Bone marrow (tissue), 2 donors: ENCODE measurements at places on chromosomes 6 and 20.

DNA sequence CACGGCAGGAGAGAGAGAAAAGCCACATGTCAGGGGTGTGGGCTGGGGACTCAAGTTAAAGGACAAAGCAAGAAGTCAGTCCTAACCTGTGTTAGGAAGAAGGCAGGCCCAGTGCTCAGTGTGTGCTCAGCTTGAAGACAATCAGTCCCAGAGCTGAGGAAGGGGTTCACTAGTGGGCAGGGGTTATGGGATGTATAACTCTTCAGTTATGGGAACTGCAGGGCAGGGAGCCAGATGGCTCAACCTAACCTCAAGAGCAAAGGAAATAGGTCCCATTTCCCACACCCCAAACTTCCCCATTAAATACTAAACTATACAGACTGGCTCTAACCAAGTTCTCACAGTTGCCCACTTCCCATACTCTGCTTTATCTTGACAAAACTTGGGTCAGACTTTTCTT, 7.4 kb upstream of the SSTR4 start:
- peak; percentile 54 for DNase-seq

- no peak for DNase-seq
Measured at GRCh38 chr6:165439928-165440554, 130.6 kb upstream of the C6orf118 start.

GRCh38 chr6:52598123-52598823, 21.4 kb upstream of the TRAM2 start:
- DNase-seq = no peak

GRCh38 chr6:36329798-36330291, 6.8 kb downstream of the BNIP5 start:
- no peak for DNase-seq

DNA sequence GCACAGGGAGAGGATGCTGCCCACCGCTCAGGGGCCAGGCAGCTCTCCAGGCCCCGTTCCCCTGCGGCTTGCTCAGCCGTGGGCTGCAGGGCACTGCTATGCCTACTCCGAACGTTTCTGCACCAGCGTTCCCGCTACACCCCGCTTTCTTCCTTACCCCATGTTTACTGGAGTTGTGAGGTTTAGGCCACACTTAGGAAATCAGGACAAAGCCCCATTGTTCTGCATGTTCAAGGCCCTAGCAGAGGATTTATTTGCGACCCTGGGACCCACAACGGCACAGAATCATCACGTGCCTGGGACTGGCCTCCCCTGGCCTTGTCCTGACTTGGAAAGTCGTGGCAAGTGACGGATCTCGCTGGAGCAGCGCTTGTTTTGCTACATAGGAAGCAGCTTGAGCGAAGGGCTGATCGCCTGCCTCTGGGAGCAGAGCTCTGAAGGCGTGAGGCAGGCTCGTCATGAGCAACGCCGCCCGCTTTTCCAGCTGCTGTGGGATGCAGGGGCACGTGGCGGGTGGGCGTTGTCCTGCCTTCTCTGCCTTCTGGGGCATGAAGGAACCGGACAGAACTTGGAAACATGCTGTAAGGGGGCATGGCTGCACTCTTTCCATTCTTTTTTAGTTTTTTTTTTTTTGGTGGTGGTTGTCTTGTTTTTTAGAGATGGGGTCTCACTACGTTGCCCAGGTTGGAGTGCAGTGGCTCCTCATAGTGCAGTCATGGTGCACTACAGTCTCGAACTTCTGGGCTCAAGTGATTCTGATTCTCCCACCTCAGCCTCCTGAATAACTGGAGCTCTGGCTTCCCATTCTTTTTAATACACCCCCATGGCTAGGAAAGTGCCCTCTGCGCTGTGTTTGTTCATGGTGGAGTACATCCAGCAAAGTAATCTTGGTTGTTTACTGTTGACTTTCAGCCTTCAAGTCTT, 14.6 kb upstream of the TMEM181 start:
- no peak for DNase-seq

- DNase-seq = no peak
Measured at GRCh38 chr6:52361414-52361944, 472 bp upstream of the PAQR8 start.

DNA sequence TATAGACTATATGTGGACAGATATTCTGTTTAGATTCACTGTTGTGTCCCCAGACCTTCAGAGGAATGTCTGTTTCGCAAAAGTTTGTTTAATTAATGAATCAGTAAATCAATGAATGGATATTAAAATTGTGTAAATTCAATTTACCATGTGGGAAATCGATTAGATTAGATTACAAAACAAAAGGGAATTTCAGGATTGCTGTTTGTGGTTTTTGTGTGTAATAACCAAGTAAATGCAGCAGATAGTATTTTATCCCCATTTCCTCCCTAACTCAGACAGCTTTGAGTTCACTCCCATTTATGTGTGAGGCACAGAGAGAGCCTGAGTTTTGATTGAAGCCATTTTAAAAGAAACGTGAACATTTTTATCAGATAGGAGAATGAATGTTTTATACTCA, 214.8 kb downstream of the ADGB start:
- no peak for DNase-seq

DNA sequence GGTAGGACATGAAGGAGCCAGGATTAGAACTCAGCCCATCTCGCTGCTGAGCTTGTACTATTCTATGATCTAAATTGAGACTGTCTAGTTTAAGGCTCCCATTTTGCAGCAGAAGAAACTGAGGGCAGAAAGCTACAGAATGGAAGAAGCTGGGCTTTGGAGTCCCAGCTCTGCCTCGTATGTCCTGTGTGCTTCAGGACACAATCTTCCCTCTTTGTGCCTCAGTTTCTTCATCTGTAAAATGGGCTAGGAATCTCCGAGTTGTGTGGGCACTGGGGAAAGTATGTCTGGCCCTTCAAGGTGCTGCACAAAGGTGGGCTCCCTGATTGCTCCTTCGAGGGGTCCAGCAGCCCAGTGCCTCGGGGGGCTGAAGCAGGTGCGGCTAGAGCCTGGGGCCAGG, 20.7 kb downstream of the NOL4L start:
- DNase-seq = no peak

- DNase-seq = no peak
Measured at GRCh38 chr6:162124710-162125435, 602.7 kb downstream of the PRKN start.

DNA sequence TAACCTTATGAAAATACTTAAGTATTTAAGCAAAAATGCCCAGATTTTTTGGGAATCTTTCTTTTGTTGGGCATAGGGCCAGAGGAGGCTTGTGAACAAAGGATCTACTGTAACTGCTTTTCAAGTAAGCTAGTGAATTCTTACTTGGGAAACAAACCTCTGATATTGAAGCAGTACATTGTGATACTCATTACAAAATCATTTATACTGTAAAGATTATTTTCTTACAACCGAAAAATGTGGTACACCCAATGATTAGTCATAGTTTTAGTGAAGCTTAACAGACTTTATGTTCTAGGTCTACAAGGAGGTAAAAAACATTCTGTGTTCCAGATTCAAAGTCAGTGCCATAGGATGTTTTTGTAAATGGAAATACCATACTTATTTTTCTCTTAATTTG, 272.9 kb upstream of the KCNQ5 start:
- no peak for DNase-seq

DNA sequence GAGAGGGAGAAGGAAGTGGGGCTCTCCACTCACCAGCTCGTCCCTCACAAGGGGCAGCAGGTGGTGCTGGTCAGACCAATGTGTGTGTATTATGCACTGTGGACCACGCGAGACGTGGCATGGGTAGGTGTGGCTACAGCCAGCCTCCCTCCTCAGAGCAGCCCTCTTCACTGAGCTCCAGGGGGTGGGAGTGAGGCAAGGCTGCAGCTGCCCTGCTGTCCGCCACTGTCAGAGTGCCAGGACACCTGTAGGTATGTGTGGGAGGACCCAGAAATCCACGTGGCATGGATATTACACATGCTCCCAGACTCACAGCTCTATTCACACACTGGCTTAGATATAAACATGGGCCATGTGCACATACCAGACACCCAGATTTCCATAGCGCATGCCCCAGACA, 90.3 kb downstream of the VEGFA start:
- no peak for DNase-seq

DNA sequence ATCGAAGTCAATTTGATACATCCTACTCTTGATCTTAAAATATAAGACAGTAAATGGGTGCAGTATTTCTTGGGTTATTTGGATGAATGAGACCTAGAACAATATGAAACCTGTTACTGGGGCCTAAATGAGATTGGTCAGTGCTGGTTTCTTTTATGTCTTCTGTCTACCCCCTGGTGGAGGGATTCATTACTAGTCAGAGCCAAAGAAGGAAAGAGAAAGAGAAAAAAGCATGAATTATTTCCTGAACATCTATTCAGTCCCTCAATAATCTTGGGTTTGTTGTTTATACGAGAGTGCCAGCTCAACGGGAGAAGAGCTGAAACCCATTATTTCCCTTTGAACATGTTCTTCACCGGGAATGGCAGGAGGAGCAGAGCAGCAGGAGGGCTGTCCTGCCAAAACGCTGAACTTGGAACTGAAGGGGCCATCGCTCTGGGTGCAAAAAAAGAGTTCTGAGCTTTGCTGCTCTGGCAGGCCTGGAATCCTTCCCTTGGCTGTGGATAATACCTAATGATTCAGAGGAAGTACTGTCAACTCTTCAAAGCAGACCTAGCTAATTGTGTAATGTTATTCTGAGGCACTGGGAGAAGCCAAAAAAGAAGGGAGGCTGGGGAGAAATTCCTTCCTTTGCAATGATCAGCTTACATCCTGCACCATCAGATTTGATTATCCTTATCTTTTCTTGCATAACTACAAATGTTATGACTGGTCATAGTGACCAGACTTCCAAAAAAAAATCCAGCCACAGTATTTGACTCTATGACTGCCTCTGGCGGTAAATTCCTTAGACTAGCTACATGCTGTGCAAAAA, 72.0 kb downstream of the BLOC1S5 start:
- no peak for DNase-seq
